ENCODE measurements at places on chromosomes 2 and 18.

GRCh38 chr2:144227427-144228105, 292.4 kb downstream of the ZEB2 start:
- DNase-seq, result no peak

DNA sequence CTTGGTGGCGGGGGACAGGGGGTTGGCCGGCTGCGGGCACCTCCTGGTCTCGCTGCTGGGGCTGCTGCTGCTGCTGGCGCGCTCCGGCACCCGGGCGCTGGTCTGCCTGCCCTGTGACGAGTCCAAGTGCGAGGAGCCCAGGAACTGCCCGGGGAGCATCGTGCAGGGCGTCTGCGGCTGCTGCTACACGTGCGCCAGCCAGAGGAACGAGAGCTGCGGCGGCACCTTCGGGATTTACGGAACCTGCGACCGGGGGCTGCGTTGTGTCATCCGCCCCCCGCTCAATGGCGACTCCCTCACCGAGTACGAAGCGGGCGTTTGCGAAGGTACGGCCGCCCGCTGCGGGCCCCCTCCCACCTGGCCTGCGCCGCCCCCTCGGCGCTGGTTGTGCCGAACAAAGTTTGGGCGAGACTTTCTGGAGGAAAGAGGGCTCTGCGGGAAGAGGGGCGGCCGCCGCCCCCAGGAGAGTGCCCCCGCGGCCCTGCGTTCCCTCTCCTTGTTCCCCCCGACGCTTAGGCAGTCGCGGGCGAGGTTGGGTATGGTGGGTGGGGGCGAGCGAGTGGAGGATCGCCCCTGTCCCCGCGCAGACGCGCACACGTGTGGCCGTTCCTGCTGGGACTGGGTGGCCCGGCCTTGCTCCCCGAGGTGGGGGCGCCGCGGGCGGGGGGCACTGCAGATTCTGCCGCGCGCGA, 866 bp downstream of the CRIM1 start:
- DNase-seq, result no peak

DNA sequence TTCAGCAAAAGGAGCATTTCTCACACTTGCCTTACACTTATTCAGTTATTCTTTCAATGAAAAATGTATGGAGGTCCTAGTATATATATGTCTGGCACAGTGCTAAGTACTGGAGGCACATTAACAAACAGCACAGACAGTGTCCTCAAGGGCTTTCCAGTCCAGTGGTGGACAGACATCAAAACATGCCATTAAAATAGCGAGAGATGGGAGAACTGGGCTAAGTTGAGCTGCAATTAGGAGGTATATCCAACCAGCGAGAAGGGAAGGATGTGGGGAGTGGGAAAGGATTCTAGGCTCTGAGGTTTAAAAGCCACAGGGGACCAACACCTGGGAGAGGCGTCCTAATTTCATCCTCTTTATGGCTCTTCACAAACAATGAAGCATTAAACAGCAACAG, 127.5 kb upstream of the TTC39C start:
- DNase-seq, result no peak

- no peak for DNase-seq
Measured at GRCh38 chr18:56202678-56203077, 435.7 kb downstream of the TXNL1 start.

GRCh38 chr2:176027806-176028205, 25.7 kb upstream of the LNPK start:
- DNase-seq, result no peak

- no peak for DNase-seq
Measured at GRCh38 chr2:198659096-198659870, 798.5 kb downstream of the SATB2 start.

GRCh38 chr18:56807901-56808300, 156.7 kb downstream of the WDR7 start:
- no peak for DNase-seq

GRCh38 chr18:61352611-61353010, 19.4 kb downstream of the CDH20 start:
- DNase-seq, result no peak

DNA sequence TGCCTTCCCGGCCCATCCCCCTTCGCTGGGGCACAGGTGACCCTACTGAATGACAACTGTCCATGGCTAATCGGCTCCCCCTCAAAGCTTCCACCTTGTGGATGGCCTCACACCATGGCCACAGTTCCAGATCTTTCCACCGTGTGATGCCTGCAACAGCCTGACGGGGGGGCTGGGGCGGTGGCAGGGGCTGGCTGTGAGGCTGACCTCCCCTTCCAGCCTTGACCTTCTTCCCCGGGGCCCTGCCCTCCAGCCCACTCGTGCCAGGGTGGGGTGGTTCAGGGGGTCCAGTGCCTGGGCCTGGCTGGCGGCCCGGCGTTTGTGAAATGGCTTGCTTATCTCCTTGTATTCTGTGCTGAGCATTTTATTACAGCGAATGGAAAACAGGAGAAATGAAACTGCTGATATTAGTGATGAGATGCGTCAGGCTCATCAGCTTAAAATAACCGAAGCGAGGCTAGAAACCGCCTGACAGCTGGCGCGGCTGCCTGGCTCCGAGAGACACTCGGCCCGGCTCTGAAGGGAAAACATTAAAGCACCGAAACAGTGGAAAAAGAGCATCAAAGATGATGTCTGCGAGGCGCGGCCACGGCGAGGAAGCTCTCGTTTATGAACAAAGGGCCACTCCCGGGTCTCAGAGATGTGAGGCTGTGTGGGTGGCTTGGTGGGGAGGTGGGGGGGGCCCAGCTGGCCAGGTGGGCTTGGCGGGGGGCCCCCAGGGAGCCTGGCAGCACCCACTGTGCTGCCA, 916 bp upstream of the PDCD1 start:
- no peak for DNase-seq

DNA sequence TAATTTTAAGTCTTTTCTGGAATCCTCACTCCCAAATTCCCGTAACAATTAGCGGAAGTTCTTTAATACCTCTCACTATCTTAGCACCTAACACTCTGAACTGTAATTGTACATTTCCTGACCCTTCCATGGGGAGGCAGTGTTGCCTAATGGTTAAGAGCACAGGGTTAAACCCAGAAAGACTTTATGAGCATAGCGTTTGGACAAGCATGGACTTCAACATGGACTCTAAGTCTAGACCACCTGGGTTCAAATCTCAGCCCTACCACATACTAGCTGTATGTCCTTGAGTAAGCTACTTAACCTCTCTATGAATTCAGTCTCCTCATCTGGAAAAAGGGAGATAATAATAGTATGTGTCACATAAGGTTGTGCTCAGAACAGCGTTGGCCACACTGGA, 13.0 kb downstream of the ANTXR1 start:
- peak; percentile 30 for DNase-seq

- DNase-seq, result no peak
Measured at GRCh38 chr2:202109737-202110184, 36.7 kb downstream of the KIAA2012 start.

GRCh38 chr2:181407171-181407570, 50.0 kb upstream of the ITGA4 start:
- DNase-seq, result no peak

- DNase-seq, result no peak
Measured at GRCh38 chr2:145887915-145888314, 1368.0 kb upstream of the ZEB2 start.

DNA sequence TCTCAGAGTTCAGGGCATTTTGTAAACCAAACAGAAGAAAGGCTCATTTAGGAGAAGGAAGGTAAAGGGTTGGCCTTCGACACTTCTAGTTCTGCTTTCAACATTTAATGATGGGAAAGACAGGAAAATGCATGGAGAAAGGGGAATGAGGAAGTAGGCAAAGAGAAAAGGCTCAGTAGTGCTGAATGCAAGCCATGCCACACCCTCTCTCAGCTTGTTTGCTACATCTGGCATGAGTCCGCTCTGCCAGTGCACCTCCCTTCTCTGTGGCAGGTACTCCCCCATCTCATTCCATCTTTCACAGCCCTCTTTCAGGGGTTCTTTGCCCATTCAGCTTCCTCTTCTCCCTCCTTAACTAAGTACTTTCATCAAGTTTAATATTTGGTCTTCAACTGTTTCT, 120.9 kb upstream of the ITGB6 start:
- no peak for DNase-seq

DNA sequence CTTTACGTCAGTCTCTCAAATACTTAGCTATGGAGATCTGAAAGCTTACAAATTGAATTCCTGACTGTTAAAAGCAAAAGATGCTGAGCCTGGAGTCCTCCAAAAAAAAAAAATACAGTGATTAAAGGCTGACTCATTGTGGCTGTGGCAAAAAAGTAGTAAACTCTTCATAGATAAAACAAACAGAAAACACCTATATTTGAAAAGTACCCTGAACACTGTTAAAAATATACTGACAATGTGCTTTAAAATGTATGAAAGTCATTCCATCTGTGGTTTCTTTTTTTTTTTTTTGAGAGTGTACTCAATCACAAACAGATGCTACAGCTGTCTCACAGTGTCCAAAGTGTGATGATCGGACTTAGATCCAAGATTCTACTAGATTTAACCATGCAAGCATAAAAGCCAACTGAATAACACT, 267.6 kb upstream of the CYP26B1 start:
- no peak for DNase-seq

- DNase-seq, result no peak
Measured at GRCh38 chr2:8408560-8409460, 273.0 kb upstream of the ID2 start.

DNA sequence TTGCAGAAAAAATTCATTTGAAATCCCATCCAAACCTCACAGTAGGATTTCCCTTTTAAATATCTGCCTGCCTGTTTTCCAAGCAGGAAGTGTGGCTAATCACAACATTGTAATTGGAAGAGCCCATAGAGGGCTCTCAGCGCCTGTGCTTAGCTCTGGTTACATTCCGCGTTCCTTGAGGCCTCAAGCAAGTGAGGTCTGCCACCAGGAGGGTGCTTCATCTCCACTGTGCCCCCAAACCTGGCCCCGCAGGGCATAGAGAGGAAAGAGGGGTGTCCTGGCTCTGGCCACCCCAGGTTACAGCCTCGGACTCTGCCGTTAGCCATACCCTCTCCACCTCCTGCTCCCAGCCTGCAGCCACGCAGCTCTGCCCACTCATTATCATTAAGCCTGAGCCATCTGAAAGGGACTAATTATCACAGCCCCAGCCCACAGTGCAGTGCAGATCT, 214.8 kb downstream of the SP3 start:
- peak; percentile 40 for DNase-seq

DNA sequence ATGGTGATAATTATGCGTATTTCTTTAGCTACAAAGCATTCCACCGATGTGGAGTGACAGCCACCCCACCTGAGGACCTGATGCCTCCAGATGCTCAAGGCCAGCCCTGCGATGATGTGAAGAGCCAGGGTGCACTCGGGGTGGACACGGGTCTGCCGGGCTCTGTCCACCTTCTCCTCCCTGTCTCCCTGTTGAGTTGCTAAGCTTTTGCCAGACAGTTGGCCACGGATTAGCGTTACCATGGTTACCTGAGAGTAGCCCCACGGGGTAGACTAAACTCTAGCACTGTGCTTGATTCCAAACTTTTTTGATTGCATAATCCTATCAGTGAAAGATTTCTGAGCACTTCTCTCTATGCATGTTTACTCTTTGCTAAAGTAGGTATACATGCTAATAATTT, 86.2 kb downstream of the SMIM21 start:
- DNase-seq, result no peak

All from iPS DF 19.7 (cell line).